ENCODE measurements at places on chromosomes 2 and 18.

DNA sequence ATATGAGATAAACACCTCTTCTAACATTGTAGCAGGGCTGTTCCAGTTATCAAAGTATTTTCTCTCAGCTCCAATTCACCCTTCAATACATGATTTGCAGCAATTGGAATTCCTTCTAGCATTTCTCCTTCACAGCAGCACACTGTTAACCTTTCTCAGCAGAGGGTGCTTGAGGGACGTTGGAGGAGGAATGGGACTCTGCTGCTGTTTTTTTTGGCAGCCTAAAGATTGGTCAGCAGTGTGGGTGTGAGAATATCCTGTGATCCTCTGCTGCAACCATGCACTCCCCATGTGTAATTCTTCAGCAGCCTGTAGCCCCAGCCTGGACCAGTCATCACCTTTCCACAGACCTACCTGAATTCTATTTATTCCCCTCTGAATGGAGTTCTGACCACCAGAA, 1708.9 kb upstream of the CELF4 start:
- no peak for DNase-seq

DNA sequence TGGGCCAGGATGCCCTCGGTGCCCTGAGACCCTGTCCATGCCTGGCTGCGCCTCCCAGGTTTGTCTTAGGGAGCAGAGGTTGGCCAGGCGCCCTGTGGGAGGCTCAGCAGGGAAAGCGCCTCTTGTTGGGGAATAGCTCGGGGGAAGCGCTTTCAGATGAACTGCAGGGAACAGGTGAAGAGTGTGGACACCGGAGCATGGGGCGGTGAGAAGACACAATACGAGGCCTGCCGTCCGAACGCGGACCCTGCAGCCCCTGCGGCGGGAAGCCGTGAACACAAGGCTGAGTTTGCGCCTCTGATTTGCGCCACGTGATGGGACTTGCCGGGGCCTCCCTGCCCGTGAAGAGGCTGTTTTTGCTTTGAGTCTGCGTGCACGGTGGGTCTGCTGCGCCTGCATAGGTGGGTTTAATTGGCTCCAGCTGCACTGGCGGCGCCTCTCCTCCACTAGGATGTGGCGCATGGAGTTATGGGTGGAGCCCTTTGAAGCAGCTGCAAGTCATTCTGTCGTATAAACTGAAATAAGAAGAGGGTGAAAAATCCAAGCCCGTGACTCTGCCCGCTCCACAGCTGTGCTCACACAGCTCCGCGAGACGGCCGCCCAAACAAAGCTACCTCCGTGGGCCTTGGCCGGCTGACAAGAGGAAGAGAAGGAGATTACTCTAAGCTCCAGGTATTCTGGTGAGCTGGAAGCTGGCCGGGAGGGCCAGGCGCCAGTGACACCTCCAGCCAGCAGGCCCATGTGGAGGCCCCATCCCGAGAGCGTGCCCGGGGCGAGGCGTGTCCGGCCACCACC, 103.5 kb upstream of the CTDP1 start:
- peak; percentile 12 for DNase-seq

DNA sequence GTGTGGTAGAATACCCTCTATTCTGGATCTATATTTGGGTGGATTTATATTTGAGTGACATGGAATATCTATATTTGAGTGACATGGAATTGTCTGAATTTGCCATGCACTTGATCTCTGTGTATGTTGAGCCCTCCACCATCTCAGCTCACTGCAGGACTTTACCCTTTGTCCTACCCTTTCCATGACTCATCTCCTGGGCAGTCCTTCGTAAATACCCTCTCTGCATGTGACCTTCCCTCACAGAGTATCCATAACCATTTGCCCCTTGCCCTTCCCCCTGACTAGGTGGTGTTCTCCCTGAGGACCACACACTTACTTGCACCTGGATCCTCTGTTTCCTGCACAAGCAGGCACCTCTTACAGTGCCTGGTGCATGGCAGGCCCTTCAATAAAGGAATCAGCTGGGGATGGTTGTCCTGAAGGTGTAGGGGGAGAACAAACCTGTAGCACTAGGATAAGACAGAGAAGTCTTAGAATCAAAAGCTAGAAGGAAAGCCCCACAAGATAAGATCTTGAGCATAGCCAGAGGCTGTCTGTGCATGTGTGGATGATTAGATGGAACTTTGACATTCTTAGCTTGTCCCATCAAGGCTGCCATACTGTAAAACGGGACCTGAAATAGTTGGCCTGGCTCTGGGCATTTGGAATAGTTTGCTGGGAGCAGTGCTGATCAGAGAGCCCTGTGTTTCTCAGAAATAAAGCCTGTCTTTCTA, 230.4 kb downstream of the FHOD3 start:
- DNase-seq = no peak

- no peak for DNase-seq
These were observed 89.5 kb downstream of the RTP5 start for GRCh38 chr2:241958818-241959545.

DNA sequence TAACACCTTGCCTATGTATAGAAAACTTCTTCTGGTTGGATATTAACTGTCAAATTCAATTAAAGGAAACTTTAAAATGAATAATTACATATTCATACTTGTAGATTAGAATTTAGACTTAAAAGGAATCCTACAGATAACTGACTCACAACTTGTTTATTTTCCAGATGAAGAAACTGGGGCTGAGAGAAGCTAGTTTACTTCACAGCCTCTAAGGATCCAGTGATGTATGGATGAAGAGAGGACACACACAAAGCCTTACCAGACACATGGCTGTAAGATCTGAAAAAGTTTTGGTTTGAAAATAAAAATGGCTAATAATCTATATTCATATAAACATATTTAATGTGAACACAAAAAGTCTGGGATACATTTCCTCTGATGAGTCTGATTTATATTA, 72.3 kb downstream of the PRELID3A start:
- no peak for DNase-seq
